Activated T-cell treated with anti-CD3 and anti-CD28 coated beads, Interleukin-2, amount 50 U/mL, for 24 hours (primary cell): ENCODE measurements at places on chromosomes 2 and 18.

DNA sequence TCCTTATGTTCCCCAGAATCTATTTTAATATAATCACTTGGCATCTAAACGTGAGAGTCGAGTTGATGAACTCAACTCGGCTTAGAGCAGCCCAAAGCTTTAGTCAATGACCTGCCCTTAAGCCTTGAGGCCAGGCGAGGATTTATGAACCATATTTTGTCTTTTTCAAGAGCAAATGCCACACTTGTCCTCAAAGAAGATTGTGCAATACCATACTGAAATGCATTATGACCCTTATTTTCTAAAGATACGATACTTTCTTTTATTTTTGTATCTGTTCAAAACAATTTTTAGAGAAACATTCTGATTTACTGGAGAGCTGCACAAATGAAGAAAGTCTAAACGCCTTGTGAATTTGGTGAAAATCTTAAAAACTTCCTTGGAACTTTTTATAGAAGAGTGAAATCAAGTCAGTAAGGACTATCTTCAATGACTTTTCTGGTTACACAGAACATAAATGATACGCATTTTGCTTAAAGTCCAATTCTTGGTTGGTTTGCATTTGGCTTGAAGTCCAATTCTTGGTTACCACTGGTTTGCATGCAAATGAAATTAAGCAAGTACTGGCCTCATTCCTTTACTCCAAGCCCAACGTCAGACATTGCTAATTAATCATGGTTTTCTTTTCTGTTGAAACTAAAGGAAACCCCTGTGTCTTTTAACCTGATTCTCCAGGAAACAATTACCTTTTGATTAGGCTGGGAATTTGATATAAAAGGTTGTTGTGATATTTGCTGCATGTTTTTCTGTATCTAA is 105.8 kb upstream of the CAVIN2 start:
- no peak for DNase-seq

DNA sequence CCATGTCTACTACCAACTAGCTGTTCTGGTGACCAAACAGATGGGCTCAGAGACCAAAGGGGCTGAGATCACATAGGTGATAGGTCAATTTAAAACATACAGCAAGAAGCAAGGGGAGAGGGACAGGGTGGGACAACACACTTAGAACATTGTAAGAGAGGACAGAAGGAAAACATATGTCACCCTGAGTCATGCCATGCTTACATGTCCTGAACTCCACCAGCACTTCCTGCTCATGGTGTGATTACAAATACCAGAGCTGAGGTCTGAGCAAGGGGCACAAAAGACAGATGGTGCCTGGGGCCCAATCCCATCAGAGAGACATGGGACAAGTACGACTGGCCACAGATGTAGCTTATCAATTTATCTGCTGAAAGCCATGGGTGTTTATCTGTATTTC is 28.7 kb upstream of the GALNT14 start:
- DNase-seq, result no peak

DNA sequence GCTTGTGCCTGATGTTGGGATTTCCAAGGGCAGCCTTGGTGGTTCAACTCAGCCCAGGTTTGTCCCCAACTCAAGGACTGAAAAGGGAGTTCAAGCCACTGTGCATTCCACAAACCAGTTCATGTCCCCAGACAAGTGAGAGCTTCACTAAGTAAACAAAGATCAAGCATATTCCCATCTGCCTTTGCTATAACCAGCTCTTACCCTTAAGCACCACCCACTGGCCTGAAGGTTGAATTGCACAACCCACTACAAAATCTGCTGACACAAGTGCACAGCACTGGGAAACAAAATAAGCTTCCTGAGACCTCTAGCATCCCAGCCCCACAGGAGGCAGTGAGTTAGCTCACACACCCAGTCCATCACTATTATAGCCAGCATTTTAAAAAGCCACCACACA is 516.7 kb downstream of the NR4A2 start:
- DNase-seq, result no peak

- DNase-seq, result no peak
Measured at GRCh38 chr2:118657466-118657865, 190.0 kb downstream of the EN1 start.

- DNase-seq, result no peak
Measured at GRCh38 chr2:21837168-21837960, 713.6 kb downstream of the TDRD15 start.

DNA sequence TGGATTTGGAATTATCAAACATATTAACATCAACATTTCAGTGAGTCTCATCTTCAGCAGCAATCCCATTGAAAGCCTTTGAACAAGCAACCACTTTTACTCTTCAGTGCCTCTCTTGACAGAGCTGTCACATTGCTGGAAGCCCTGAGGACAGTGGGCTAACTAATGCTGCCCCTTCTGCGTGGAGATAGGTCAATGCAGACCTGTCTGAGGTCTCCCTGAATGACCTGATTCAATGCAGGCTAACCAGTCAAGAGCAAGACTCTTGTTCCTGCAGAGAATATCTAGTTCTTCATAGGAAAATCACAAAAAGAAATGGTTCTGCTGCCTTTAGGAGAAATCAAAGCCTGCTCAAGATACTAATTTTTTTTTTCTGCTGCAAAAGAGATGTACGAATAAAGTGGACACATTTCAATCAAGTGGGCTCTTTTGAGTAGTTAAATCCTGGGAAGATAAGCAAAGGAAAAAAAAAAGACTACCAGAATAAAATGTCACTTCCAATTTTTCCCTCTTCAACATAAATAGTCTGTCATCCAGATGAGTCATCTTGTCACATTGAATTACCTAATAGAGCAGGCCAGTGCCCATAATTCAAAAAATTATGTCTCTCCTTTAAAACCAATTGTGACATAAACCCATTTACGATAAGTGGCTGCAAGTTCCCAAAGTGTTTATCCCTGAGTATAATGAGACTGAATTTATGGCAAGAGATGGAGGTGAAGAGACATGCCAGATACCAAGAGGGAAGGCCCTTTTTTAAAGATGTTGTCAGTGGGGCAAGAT is 1269.0 kb upstream of the DDX18 start:
- no peak for DNase-seq

GRCh38 chr2:99181624-99182000 is 628 bp downstream of the MRPL30 start:
- DNase-seq, result no peak
